ENCODE measurements at places on chromosomes 12 and 14.

- DNase-seq = no peak
These were observed 494.3 kb upstream of the USP15 start for GRCh38 chr12:61765926-61766325.

DNA sequence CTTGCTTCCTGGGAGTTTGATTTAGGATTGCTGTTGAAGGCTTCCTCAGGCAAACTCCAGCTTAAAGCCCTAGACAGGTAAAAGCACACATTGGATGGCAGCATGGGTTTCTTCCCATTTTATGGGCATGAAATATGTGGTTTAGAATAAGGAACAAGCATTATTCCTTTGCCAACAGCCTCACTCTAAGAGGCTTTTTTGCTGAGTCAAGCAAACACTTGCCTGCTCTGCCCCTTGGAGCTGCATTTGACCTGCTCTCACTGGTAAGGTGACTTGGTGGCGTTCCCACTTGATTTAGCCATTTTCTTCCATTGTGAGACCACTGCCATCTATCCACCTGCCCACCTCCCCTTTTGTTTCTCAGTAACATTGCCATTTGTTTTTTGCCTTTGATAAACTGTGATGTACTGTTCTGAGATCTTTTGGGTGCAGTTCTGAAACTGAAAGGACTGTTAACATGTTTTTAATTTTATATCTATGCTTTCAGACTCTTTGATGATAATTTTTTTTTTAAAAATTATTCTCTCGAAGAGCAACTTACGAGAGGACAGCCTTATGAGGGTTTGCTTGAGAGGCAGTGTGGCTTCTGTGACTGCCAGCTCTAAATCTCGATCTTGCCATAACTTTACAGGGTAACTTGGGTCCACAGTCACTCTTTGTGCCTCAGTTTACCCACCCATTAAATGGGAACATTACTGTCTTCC is 92.6 kb downstream of the GALNT8 start:
- DNase-seq = no peak

DNA sequence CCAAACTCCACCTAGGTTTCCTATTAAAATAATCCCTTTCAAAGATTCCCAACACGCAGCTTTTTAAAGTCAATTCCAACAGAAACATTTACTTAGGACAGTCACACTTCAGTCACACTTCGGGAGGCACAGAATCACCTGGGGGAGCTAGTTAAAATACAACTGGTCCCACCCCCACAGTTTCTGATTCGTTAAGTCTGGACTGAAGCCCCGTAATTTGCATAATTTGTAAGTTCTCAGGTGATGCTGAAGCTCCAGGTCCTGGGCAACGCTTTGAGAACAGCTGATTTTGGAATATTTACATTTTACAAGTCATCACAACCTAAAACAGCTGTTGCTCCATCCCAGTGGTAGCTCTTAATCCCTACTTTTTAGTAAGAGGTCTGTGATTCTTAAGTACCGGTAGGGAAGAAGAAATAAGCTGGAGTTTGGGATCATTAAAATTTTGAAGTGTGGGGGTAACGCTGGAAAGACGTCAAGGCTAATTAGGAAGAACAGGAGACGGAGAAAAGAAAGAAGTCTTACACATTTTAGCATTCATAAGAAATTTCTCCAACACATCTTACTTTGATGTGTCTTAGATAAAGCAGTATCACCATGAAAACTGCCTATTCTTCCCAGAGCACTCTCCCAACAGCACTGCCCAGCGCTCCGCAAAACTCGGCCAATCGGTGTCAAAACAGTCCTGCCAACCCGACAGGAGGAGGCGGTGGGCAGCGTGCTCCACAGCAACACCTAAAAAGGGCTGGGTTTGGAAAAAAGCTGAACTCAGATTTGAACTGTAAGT is 1.1 kb downstream of the IPO8 start:
- no peak for DNase-seq

DNA sequence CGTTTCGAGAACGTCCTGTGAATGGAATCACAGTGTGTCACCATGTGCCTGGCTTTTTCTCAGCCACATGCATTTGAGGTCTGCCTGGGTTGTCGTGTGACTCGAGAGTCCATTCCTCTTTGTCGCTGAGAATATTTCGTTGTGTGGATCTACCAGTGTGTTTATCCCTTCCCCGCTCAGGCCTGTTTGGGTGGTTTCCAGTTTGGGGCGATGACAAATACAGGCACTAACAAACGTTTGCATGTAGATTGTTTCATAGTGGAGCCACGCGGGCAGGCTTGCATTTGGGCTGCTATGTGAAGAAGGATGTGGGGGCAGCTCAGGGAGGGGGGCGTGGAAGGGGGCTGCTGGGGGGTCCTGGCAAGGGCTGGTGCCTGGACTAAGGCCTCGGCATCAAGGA is 14.1 kb downstream of the RIN3 start:
- no peak for DNase-seq

GRCh38 chr12:86290615-86291014 is 34.4 kb upstream of the MGAT4C start:
- no peak for DNase-seq

- no peak for DNase-seq
These were observed 402.2 kb downstream of the AEBP2 start for GRCh38 chr12:19841451-19841850.

GRCh38 chr14:97296176-97296575 is 499.0 kb downstream of the VRK1 start:
- no peak for DNase-seq

DNA sequence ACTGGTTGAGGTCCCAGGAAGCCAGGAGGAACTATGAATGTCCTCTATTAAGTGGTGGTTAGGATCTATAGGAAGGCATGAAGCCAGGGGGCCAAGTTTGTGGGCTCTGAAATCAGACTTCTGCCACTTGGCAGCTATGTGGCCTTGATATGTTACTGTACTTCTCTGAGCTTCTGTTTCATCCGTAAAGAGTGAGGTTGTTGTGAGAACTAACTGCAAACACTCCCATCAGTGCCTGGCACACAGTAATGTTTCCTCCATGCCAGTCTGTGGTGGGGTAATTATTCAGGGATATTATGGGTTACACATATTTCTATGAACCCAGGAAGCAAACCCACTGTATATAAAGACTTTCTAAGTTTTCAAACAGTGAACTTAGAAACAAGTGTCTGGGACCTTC is 57.4 kb downstream of the PLXNC1 start:
- no peak for DNase-seq

DNA sequence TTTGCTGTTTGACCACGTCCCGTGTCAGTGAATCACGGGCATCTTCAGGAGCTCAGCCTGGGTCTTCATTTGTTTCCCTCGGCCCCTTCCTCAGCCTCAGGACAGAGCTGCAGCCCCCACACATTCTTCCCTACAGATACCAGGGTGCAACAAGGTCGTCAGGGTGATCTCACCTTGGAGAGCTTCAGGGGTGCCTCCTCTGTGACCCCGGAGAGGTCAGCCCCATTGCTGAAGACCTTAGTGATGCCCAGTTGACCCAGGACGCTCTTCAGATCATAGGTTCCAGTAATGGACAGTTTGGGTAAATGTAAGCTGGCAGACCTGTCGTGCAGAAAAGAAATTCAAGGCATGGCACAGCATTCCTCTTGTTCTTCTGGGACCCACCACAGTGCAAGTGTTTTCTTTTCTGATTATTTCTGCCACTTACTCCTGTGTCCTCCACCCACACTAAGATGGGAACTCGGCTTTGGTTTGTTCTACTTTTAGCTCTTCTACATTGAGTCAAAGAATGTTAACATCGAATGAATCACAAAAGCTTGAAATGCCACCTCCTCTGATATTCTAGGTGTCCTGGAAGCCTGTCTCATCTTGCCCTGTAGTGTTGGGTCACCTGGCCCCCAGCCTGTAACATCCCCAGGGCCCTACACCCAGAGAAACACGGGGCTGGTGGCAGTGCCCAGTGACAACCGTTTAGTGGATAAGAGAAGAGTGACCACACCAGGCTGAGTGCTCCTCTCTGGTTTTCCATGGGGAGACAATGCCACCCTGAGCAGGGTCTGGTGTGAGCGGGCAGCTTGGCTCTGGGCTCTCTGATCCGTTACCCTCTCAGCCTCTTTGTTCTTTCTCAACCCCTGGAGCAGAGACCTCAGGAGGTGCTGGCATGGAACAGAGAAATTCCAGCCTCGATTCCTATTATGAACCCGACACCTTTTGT is 8.8 kb downstream of the SERPINA1 start:
- no peak for DNase-seq

DNA sequence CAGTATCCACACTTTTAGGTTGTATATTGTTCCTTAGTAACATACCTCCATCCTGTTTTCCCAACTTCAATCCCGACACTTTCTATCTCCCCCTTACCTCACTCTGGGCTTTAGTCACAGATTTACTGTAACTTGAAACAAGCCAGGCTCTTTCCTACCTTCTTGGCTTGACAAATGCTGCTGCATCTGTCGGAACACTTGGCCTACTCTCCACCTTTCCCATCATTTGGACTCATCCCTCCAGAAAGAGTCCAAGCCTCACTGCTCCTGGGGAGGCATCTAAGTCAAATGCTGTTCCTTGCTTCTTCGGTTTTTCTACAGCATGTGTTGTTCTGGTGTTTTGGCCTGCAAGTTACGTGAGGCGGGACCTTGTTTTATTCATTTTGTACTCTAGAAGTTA is 142.4 kb downstream of the DACT1 start:
- no peak for DNase-seq

DNA sequence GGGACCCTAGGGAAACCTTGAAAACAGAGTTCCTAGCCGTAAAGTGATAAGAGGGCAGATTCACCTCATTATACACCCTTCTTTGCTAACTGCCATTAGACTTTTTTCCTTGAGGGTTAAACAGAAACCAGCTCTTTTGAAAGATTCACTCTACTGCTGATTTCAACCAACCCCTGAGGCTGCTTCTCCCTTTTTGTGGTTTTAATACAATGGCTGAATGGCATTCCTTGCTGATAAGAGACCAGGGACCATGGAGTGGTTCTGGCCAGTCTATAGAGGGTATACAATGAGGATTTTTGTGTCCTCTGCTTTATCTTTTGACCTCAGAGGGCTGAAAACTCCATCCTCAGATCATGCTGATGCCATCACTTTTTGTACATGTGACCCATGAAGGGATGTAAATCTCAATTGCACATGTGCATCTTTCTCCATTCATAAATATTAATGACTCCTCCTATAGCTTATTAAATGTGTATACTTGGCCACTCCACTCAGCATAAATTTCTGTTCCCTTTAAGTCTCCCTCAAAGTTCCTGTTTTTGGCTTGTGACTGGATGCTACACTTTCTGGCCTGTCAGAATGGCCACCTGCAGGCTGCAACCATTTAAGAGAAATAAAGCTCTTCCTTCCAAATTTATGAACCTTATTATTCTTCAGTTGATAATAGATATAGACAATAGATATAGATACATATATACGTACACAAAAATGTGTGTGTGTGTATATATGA is 233.8 kb upstream of the SEL1L start:
- no peak for DNase-seq

DNA sequence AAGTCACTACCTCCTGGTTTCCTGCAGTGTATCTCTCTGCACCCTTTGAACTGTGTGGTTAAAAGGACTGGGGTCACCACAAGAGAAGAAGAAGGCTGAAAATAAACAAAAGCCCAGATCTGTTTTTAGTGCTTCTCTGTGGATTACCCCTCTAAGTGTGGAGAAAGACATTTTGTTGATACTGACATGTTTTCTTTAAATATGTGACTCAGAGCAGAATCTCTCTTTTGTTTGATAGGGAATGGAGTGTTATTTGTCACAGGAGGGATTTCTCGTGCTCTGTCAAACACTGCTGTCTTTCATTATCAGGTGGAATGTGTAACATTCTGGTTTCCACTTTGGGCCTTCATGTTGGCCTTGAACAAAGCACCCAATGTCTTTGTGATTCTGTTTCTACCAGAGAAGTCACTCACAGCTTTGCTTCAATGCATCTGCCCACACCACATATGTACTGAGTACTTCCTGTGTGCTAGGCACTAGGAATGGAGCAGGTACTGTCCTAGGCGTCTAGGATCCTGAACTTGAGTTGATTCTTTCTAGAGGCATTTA is 82.1 kb downstream of the PLXNC1 start:
- DNase-seq = no peak

- no peak for DNase-seq
These were observed 66.4 kb upstream of the GPATCH2L start for GRCh38 chr14:76085358-76085757.

GRCh38 chr12:110345176-110345661 is 58.3 kb downstream of the ANAPC7 start:
- DNase-seq = no peak

GRCh38 chr12:19643635-19644034 is 204.3 kb downstream of the AEBP2 start:
- DNase-seq = no peak

GRCh38 chr12:20963762-20964161 is 153.3 kb downstream of the SLCO1B3 start:
- no peak for DNase-seq

DNA sequence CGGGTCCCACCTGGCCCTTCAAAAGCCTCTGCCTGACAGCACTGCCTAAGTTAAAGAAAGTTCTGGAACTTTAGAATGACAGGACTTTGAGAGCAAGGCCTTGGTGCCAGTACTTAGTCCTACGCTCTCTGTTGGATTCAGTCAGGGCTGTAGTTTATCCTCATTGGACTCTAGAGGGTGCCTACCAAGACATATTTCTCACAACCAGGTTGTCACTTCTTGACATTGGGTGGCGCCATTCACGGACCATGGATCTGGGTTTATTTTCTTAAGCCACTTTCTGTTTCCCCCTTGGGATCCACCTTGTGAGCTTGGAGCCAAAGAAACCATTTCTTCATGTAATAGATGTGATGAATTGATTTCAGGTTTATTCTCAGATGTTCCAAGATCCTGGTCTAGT is 787.0 kb upstream of the TBX3 start:
- no peak for DNase-seq

DNA sequence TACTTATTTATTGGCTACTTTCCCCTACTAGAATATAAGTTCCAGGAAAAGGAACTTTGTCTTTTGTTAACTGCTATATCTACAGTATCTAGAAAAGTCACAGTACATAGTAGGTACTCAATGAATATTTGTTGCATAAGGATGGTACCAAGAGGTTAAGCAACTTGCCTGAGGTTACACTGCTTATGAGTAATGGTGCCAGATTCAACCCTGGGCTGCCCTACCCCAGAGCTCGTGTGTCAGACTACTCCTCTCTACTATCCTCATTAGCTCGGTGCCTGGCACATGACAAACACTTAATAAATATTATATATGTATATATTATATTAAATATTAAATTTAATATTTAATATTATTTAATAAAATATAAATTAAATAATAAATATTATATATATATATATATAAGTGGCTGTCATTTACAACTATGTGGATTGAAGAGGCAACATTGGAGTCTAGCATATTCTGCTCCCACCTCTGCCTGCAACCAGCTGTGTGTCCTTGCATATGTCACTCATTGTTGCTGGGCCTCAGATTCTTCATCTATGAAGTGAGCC is 25.4 kb downstream of the UTP20 start:
- no peak for DNase-seq

GRCh38 chr12:120741476-120742421 is 16.1 kb downstream of the ACADS start:
- no peak for DNase-seq

GRCh38 chr14:81172353-81172752 is 48.4 kb downstream of the GTF2A1 start:
- no peak for DNase-seq

Data from stimulated activated CD8-positive, alpha-beta memory T cell treated with anti-CD3 and anti-CD28 coated beads, Interleukin-2, amount 100 ng/mL, for 1 hour (primary cell).